ENCODE measurements at places on chromosomes 2 and 18.
A peak's percentile ranks its signal among the peaks of the same experiment; 100 is the strongest.

DNA sequence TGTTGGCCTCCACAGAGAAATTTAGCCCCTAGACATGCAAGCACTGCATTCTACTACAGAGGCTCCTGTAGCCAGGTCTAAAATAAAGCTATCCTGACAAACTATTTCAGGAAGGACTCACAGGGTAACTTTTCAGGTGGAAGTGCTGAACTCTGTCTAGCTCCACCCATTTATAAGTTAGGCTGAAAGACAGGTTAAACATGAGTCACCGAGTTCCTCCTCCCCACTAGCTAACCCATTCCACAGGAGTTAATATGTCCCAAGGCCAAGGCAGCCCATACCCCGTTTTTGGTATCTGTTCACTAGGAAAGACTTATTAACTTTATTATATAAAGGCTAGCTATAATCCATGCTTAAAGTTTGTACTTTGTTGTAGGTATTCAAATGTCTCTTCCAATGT lies 3.5 kb downstream of the CWC22 start:
- DNase-seq = no peak

- DNase-seq = no peak
Measured at GRCh38 chr2:127431408-127432023, 13.3 kb downstream of the PROC start.

DNA sequence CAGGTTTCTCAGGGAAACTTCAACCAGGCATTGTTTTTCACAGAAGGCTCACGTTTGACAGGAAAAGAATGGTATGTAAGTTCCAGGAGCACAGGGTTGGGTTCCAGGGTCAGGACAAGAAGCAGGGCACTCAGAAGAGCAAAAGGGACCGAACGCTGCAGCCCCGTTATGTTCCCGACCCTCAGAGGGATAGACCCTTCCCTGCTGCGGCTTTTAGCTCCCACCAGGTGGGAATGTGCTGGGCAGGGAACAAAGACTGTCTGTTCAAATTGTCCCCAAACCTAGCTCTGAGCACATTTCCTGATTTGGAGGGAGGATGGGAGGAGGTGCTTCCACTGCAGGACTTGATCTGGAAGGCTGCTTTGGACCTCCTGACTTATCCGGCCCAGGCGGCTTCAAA lies 130.1 kb downstream of the RAB3GAP1 start:
- no peak for DNase-seq

GRCh38 chr2:9473985-9474360 lies 378 bp upstream of the IAH1 start:
- peak; percentile 55 for DNase-seq

DNA sequence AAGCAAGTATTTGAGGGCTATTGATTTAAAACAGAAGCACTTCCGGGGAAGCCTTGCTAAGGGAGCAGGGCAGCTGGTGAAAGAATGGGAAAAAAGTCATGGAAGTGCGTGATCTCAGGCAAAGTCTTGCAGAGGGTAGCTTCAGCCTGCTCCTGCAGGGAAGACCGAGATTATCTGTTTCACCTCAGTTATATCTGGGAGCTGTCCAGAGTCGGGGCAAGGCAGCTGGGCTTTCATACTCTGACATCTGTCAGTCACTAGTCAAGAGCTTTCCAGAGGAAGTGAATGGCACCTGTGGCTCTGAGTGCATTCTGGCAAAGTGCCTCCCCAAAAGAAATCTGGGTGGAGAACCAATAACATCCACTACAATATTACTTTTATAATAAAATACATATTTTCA lies 8.7 kb downstream of the NXPH2 start:
- DNase-seq = no peak

DNA sequence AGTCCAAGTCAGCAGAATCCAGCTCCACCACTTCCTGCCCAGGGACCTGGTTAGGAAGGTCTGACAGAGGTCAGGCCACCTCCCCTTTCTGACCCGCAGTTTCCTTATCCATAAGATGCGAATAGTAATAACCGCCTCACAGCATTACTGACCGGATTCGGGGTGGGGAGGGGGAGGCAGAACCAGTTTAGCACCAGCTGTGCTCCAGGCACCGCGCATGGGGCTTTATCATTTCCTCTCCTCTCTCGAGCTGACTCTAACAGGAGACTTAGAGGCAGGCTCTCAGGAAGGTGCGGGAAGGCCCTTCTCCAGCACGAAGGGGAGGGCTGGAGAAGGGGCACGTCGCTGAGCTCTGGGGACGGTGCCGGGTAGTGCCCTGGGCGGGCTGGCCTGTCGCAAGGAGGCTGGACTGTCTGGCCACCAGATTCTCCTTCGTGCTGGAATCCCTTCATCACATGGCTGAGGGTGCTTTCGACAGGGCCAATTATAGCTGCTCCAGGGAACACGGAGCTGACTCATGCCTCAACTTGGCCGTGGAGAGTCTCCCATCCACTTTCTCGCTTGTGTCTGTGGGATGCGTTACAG lies 5.7 kb downstream of the EHD3 start:
- DNase-seq = no peak

DNA sequence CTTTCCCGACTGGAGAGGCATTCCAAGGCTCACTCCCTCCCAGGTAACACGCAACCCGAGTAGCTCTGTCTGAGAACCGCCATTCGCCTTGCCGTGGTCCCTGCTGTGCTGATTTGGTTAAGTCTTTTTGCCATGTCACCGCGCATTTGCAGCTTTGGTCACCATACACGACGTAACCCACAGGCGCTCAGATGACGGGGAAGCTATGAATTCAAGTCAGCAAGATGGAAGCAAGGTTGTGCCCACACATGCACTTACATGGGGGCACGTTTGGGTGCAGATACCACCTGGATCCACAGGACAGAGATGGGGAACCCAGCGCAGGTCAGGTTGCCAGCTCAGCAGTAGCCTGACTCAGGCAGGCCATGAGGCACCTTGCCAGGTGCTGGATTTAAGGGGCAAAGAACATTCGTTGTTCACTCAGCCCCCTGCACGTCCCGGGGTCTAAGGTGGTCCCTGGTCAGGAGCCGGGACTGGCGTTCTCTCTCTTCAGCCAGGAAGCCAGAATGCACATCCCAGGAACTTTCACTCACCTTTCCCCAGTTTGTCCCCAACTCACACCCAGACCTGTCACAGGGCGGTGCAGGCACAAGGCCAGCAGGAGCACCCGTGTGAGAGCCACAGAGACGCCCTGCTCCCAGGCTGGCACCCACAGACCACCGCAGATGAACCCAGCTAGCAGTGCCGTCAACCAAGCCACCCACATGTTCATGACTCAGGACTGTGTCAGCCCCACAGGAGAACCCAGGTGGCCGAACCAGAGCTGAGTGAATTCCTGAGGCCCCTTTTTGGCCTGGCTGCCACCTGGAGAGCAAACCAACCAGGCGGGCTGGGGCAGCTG lies 19.9 kb downstream of the SNED1 start:
- DNase-seq = no peak

DNA sequence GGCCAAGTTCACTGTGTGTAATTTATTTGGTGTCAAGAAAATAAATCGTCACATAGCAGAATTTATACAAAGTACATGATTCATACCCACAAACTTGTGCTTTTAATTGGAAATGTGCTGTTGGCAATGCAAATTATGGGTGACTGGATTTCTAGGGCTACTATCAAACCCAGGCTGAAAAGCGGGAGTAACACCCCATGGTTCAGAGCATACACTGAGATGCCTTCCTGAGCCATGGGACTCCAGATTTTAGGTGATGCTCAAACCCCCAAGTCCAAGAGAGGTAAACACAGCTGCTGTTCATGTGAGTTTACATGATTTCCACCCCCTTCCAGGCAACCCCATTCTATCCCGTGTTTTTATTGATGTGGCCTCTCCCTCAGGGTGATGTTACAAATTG lies 565.9 kb upstream of the ID2 start:
- no peak for DNase-seq

- no peak for DNase-seq
Measured at GRCh38 chr2:179824961-179825360, 36.5 kb downstream of the ZNF385B start.

- DNase-seq = no peak
Measured at GRCh38 chr18:79377187-79377891, 18.4 kb upstream of the NFATC1 start.

DNA sequence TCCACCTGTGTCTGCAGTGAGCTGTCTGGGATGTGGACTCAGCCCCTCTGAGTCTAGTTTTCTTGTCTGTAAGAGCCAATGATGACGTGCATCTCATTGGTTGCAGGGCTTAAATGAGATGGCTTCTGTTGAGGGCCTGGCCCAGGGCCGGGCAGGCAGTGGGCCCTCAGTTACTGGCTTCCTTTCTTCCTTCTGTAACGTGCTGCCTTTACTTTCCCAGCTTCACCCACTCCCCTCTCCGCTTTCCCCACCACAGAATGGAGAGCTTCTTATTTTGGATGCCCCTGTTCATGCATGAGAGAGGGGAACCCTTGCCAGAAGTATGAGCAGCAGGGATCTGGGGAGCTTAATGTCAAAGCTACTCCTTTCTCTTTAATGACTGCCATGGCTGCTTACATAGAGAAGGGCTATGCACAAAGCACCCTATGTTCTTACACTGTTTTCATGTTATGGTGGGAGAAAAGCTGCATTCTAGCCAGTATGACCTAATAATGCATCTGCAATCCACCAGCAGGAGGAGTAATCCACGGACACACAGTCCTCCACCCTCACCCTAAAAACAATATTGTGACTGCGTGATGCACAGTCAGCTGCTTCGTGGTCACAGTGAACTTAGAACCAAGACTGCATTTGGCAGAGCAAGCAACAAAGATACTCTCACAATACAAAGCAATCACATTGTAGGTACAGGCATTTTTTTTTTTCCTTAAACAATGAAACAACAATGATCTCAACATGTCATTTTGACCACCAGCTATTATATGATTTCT lies 37.2 kb downstream of the CREG2 start:
- no peak for DNase-seq

DNA sequence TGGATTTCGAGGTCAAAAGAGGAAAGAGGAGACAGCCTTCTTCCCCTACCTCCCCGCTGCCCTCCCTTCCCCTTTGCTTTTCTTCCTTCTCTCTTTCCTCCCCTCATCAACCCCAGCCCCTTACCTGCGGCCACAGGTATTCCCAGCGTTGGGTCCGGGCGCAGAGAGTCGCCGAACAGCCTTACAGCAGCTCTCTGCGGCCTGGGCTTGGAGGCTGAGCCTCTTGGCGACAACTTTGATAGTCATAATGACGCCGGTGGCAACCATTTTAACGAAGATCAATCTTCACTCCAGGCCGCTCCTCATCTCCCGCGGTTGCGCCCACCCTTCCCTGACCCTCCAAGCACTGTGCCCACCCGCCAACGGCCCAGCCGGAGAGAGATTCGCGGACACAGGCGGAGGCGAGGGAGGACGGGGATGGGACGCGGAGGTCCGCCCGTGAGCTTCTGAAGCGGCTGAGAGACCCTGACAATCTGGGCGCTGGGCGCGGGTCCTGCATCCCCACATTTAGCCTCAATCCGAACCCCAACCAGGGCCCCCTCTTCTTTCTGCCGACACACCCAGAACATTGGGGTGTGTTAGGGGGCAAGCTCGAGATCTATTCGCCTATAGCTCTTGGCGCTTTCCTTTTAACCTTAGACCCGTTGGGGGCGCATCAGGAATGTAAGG lies 1.5 kb upstream of the EVX2 start:
- DNase-seq = peak; percentile 15

- DNase-seq = no peak
Measured at GRCh38 chr2:51559026-51559425, 527.1 kb upstream of the NRXN1 start.

DNA sequence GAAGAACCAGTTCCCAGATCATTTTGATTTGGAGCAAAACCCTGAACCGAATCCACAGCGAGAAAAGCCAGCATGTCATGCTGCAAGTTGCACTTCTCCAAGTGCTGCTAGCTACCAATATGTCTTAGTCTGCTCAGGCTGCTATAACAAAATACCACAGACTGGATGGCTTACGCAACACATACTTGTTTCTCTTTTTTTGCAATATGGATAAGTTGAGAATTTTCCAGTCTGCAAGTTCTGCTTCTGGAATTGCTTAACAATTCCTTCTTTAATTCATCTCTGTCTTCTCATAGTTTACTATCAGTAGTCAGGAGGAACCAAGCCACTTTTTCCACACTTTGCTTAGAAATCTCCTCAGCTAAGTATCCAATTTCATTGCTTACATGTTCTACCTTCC lies 105.9 kb upstream of the RBBP8 start:
- DNase-seq = no peak

GRCh38 chr2:43084699-43085091 lies 141.7 kb downstream of the ZFP36L2 start:
- DNase-seq = no peak

- DNase-seq = no peak
Measured at GRCh38 chr18:59029663-59030429, 109.8 kb upstream of the SEC11C start.

Data from memory B cell (primary cell).